Left renal cortex interstitium (tissue), 4 donors: ENCODE measurements at places on chromosomes 3 and 15.

- DNase-seq = no peak
These were observed 100.6 kb downstream of the DCLK3 start for GRCh38 chr3:36663666-36664291.

DNA sequence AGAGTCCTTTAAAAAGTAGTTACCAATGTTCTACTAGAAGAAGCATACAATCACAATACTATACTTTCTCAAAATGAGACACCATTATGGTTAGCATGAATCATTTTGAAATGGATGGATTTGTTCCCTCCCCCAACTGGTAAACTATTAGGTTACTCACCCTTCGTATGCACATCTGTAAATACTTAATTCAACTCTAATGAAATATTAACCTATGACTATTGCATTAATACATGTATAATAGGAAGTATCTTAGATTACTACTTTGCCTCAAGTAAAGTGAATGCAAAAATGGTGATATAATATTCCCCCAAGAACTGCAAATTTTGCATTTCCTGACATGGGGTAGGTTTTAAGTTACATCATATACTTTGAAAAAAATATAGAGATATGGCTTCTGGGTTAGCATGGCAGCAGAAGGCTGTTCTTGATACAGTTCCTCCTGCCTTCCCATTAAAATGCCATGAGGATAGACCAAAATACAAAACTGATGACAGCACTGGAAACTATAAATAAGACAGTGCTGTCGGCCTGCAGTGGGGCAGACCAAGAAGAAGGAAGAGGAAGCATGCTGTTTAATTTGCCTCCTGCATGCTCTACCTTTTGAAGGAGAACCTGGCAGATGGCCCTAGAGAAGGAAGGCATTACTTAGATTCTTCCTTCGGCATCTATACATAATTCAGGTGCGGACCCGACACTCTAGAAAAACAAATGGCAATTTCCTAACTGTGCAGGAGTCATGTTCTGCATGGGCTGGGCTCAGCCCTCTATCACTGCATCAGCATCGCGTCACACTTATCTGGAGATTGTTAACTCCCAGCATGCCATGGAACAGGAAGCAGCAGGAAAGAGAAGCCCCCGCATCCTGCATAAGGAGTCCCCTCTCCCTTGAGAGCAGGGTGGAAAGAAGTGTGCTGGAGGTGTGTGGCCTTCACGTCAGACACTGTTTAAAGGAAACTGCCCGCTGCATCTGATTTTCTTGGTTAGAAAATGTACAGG, 41.8 kb upstream of the NEO1 start:
- DNase-seq = no peak

DNA sequence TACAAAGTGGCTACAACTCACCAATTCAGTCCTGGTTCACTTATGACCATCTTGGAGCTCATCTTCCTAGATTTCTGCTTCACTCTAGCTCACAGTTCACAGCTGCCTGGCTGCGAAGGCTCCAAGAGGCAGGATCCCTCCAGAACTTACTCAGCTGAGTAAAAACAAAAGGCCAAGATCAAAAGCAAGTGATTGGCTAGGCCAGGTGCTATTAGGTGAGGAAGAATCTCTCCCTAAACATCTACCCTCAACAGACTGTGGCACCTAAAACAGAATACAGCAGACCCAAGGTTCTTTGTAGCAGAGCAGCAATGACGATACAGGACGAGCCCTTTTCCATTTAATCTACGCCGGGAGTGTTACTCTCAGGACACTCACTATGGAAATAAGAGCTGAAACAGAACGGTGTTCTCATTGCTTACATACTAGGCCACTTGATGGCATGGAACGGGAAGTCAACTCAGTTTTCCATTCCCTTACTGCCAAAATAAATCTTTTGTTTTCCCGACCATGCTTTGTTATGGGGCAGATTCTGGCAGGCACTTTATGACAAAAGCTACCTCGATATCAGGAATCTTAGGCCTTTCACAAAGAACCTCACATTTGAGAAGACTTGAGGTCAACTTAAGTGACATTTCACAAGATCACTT, 901 bp downstream of the ICE2 start:
- DNase-seq = peak; percentile 25

DNA sequence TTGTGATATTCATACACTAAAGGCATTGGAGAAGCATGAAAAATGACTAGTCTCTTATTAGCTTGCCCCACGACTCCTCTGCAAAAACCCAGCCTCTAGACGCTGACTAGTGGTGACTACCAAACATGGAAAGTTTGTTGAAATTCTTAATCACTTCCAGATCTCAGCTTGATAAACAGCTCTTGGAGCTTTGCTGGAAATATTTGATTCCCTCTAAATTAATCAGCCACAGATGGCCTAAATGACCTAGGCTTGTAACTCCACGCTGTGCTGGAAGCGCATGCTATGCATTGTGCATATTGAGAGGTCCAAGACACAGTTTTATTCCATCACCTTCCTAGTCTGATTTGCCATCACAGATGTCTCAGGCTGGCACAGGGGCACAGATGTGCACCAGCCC, 244.7 kb upstream of the ST8SIA2 start:
- DNase-seq = no peak

DNA sequence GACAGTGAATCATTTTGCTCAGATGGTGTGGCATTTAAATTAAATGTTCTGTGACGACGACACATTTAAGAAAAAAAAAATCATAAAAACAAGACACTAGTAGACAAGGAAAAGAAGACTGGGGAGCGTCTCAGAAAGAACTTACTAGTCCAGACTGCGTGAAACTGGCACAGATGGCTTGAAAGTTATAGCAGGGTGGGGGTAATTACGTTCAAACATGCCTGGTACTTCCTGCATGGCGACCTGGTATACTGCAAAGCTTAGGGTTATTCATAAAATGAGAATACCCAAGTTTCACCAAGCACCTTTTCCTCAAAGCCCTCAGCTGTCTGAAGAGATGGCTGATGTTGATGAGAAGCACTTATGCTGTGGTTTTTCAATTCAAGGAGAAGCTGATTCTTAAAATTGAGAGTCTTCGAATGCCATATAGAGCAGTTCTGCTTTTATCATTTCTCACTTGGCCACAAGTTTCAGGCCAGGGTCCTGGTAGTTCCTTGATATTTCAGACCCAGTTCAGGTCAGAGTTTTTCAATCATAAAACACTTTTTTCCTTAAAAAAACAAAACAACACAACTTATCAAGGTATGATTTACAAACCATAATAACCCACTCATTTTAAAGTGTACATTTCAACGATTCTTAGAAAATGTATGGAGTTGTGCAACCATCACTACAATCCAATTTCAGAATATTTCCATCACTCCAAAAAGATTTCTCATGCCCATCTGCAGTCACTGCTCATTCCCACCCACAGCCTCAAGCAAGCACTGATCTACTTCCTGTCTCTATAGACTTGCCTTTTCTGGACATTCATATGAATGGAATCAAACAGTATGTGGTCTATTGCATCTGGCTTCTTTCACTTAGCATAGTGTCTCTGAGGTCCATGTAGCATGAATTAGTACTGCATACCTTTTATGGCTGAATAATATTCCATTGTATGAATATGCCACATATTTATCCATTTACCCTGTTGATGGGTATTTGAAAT, 24.7 kb downstream of the PCOLCE2 start:
- DNase-seq = no peak

GRCh38 chr15:81666839-81667238, 292.8 kb upstream of the TMC3 start:
- no peak for DNase-seq

- no peak for DNase-seq
These were observed 2.2 kb downstream of the MED12L start for GRCh38 chr3:151087648-151088047.

GRCh38 chr3:184772667-184773272, 39.2 kb upstream of the VPS8 start:
- DNase-seq = no peak

GRCh38 chr3:183285318-183285717, 32.3 kb downstream of the B3GNT5 start:
- no peak for DNase-seq

- DNase-seq = no peak
These were observed 183.9 kb downstream of the TPRG1 start for GRCh38 chr3:189355481-189356201.

DNA sequence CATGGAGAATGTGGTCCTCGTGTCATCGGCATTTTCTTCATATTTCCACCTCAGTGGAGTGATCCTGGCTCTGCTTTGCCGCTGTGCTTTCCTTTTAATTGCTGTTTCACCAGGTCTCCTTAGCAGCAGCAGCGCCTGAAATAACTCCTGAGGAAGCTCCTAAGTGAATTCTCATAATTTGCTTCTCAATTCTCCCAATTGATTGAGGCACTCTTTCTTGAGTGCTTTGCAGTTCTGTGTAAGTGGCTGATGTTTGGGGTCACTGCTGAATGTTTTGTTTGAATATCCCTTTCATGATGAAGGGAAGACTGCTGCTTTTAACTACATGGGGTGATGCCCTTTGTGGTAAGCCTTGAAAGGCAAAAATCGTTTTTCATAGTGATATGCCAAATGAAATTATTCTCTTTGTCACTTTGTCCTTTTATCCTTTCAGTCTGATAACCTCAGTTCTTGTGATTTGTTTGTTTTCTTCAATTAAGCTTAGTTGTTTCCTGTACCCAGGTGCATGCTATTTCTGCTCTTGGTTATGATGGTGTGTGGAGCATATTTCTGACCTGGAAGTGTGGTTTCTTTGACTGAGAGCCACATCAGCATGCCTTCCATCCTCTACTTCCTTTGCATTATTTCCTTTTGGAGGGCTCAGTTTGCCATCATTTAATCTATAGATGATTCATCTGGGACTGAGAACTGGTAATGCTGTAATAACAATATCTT, 36.7 kb downstream of the HMG20A start:
- no peak for DNase-seq

GRCh38 chr15:87031540-87032230, 952.0 kb downstream of the AGBL1 start:
- DNase-seq = no peak

GRCh38 chr3:84836961-84837360, 121.8 kb upstream of the CADM2 start:
- no peak for DNase-seq
